ENCODE measurements at places on chromosomes 4 and X.

DNA sequence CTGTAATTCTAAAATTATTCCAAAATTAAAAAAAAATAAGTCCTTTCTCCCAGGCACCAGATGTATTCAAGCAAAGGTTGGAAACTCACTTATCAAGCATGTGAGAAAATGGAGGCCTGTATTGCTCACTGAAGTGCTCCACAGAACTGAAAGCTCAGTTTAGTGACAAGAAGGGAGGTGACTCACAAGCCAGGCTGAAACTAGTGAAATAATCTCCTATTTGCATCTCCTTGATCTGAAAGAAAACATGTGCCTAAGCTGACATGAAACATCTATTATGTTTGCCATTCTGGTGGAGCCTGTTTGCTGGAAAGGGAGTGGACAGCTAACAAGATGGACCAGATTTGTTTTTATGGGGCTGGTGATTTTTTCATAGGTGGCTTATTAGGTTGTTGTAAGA, 54.0 kb upstream of the AMELX start:
- no peak for DNase-seq

GRCh38 chr4:119314356-119314755, 7.6 kb downstream of the FABP2 start:
- peak; percentile 35 for DNase-seq

DNA sequence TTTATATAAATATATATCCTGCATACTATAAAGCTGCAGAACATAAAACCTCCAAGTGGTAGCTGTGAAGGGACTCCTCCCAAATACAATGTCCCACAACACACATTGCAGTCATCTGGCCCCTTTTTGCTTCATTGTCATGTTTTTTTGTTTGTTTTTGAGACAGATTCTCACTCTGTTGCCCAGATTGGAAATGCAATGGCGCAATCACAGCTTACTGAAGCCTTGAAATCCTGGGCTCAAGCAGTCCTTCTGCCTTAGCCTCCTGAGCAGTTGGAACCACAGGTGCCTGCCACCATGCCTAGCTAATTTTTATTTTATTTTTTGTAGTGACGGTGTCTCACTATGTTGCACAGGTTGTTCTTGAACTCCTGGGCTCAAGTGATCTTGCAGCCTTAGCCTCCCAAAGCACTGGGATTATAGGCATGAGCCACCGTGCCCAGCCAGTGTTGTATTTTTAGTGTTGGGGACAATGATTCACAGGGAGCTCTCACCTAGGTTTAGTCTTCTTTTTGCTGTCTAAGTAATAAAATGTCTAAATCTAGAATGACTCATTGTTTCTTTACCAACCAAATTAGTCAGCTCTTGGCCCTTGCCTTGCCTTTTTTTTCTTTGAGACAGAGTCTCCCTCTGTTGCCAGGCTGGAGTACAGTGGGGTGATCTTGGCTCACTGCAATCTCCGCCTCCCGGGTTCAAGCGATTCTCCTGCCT, 24.0 kb upstream of the XIAP start:
- DNase-seq, result peak; percentile 72

DNA sequence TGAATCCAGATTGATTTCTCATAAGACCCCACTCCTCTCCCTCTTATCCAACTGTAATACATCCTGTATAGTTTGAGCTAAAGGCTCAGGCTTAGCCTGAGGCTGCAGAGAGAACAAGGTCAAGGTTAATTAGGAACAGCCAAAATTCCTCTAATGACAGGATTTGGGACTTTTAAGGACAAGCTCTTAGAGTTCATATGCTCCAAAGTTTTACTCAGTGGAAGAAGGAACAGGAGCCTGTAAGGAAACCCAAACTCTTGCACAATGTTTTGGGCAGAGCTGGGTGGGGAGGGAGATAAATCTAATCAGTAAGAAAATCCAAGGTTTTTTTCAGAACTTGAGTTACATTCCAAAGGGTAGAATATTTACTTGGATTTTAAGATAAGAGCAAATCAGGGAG, 238.8 kb downstream of the QDPR start:
- DNase-seq, result no peak

DNA sequence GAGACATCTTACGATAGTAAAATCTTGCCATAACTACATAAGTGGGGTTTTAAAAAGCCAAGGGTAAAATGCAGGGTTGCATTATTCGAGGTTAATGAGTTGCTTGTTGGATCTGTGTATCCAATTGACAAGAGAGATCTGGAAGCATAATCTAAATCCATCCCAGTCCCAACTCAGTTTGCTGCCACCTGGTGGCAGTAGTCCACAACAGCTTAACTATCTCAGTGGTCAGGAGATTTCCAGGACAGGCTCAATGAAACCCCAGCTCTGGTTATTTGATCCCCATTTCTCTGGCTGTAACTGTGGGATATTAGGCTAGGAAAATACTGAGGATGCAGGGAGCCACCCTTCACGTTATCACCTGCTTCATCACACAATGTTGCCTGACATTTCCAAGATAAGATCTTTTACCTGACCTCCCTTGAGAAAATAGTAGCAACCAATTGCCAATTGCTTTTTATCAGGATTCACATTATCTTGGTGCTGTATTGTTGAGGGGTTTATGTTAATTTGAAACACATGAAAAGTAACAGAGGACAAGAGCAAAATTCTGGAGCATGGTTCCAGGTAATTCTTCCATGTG, 88.2 kb upstream of the TNIP3 start:
- peak; percentile 70 for DNase-seq

DNA sequence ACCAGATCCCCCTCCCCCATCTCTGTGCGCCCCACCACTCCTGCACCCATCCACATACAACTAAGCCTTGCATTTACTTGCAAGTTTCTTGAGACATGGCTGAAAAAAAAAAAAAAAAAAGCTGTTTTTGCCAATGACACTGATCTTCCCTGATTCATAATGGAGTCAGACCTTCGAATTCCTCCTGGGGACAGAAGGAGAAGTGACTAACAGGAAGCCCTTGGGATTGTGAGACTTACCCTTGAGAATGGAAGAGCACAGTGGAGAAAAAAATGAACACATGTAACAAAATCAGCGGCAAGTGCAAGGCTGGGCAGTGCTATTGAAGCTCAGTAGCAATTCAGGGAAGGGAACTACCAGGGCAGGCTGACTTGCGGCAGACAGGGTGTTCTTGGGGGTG, 288.4 kb downstream of the BCOR start:
- no peak for DNase-seq

DNA sequence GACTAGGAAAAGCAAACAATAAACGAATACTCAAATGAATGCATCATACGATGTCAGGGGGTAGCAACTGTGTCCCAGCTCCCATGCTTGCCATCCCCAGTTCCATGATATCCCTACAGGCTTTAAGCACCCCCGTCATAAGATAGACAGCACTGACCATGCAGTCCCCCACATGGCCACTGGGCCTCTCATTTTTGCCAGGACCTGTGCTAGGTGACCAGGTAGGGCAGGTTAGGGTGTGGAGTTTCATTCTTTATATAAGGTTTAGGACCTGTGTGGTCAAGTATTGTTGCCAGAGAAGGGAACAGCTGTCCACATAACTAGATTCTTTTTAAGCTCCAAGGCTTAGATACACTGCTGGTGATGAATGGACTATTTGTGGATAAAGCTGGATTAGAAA, 9.7 kb downstream of the PPEF2 start:
- no peak for DNase-seq

DNA sequence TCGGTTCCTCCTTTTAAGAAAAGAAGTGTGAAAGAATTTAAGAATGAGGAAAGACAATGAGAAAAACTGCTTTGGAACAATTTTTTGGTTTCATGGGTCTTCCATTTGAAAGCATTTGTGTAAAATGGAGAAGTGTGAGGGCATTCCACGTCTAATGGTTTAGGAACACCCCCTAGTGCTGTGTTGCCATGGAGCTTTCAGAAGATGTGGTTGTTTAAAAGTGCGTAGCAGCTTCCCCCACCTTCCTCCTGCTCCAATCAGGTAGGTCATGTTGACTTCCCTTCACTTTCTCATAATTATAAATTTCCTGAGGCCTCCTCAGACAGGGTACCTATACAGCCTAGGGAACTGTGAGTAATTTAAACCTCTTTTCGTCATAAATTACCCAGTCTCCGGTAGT, 50.0 kb downstream of the UGT2B10 start:
- no peak for DNase-seq

GRCh38 chrX:22155126-22155525, 117.6 kb upstream of the CBLL2 start:
- no peak for DNase-seq

DNA sequence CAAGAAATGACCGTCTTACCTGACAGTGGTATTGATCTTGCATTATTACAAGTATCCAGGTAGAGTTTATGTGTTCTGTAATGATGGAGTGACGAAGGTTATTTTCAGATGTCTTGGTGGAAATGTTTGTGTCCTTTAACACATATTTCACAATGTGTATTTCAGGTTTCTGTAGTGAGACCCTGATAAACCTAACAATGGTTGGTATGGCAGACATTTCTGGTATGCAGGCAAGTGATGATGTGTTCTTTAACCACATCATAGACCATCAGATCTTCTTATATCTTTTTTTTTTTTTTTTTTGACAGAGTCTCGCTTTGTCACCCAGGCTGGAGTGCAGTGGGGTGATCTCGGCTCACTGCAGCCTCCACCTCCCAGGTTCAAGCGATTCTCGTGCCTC, 14.6 kb upstream of the ATXN3L start:
- DNase-seq, result no peak

- peak; percentile 43 for DNase-seq
Observed at GRCh38 chrX:3815896-3816664, 102.6 kb upstream of the PRKX start.

Measured in activated CD4-positive, alpha-beta T cell treated with anti-CD3 and anti-CD28 coated beads, Interleukin-2, amount 50 U/mL, for 16 hours (primary cell).